ELR (cell line): ENCODE measurements at places on chromosomes 1 and 21.

GRCh38 chr1:174971902-174972301 is 27.8 kb upstream of the CACYBP start:
- DNase-seq = no peak

GRCh38 chr1:4010814-4011605 is 110.9 kb upstream of the C1orf174 start:
- no peak for DNase-seq

DNA sequence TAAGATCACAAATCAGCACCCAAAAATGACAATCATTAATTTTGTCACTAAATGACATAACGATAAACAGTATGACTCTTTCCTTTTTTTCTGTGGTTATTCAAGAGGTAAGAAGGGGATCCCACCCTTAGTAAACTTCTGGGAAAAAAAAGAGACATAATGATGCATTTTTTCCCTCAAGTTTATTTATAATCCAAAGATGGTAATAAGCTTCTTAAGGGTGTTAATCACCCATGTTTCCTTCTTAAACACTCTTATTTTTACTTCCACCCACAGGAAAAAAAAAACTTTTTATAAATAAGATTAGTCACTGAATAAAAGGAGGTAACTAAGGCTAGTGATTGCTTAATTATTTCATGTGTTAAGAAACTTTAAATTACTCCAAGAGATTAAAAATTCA is 24.7 kb downstream of the RGS1 start:
- DNase-seq = no peak

GRCh38 chr1:112937495-112937894 is 18.5 kb downstream of the SLC16A1 start:
- no peak for DNase-seq

DNA sequence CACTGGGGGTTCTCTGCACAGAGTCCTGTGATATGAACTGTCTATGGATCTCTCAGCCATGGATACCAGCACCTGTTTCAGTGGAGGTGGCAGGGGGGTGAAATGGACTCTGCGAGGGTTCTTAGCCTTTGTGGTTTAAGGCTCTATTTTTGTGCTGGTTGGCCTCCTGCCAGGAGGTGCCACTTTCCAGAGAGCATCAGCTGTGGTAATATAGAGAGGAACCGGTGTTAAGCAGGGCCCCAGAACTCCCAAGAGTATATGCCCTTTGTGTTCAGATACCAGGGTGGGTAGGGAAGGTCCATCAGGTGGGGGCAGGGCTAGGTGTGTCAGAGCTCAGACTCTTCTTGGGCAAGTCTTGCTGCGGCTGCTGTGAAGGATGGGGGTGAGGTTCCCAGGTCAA is 330.0 kb upstream of the PLD5 start:
- no peak for DNase-seq

GRCh38 chr21:44556879-44557278 is 1.7 kb downstream of the KRTAP10-3 start:
- no peak for DNase-seq

GRCh38 chr21:19120591-19120990 is 717.0 kb upstream of the TMPRSS15 start:
- DNase-seq = no peak

DNA sequence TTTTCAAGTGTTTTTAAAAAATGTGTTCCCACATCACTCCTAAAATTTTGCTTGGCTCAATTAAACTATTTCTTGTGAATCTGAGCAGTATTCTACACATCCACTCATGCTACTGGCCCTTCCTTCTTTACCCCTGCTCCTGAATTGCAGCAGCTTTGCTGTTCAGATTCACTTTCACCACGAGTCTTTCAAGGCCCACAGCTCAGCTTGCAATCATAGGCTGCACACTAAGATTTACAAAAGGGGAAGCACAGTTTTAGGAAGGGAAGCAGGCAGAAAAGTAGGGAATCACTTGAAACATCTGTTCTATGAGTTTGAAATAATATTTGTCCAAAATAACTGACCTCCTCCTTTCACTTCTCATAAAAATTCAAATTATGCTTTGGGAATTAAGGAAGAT is 70.9 kb upstream of the EDEM3 start:
- DNase-seq = no peak

DNA sequence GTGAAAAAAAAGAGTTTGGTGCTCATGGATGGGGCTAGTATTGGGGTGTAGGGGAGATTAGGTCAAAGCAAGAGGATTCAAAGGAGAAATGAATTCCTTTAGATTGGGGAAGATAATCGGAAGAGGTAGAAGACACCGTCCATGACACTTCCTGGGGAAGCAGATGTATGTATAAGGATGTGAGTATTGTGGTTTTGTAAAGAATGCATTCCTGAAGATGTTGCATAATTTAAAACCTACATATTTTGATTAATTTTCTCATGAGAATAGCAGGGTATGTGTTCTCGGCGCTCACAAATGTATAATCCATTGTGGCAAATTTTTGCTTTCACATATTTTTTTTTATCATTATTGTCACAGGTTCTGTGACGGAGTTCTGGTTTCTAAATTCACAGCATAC is 5.5 kb upstream of the LGALS8 start:
- peak; percentile 27 for DNase-seq

- peak; percentile 70 for DNase-seq
Observed at GRCh38 chr1:198726455-198726854, 87.6 kb downstream of the PTPRC start.

- DNase-seq = no peak
Observed at GRCh38 chr1:204461331-204462228, 33.0 kb downstream of the PIK3C2B start.

GRCh38 chr1:57082711-57083439 is 117.1 kb upstream of the C8B start:
- DNase-seq = no peak

DNA sequence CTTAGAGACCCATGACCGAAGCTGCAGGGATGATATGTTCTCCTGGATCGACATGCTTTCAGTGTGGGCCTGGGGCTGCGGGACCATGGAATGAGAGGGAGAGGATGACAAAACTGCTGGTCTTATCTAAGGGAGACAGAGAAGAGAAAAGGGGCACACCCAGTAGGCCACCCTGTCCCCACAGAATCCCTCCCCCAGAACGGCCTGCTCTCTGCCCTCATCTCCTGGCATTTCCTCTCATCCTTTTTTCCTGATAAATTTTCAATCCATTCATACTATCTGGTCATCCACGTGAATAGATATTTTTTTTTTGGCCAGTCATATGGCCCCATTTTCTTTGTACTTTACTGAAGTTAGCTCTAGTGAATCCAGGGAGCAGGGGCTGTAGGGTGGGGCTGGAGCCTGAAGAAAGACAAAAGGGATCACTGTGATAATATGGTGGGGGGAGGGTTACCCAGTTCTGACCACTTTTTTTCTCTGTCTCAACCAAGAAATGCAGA is at the start of gene PKLR:
Gene PKLR (minus strand): TSS at position 97 of the 500 bp plus-strand sequence. CDS start 43 bp downstream, at position 54.
- no peak for DNase-seq

GRCh38 chr1:205170532-205171269 is 40.8 kb downstream of the DSTYK start:
- no peak for DNase-seq

GRCh38 chr1:178124115-178124514 is 30.2 kb downstream of the RASAL2 start:
- DNase-seq = no peak

GRCh38 chr1:227335242-227336020 is 17.1 kb upstream of the CDC42BPA start:
- no peak for DNase-seq

DNA sequence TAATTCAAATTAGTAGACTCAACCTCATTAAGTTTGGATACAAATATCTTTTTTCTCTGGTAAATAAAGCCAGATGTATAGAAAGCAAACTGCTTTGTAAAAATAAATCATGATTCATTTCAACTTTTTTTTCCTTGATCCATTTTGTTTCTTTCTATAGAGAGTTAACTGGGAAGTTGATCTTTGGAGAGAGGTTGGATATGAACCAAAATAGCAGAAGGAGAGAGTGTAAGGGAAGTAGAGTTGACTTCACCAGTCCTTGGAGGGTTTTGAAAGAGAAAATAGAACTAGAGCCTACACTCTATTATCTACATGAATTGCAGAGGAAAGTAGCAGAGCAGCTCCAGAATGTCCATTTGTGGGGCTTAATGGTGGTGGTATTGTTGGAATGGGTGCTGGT is 243.8 kb downstream of the ADGRL2 start:
- no peak for DNase-seq
